ENCODE measurements at places on chromosomes 3 and 15.
A peak's percentile ranks its signal among the peaks of the same experiment; 100 is the strongest.

- DNase-seq: no peak
These were observed 60.2 kb downstream of the GPD1L start for GRCh38 chr3:32166654-32167053.

GRCh38 chr3:28139967-28140634 is 101.3 kb upstream of the CMC1 start:
- DNase-seq: no peak

DNA sequence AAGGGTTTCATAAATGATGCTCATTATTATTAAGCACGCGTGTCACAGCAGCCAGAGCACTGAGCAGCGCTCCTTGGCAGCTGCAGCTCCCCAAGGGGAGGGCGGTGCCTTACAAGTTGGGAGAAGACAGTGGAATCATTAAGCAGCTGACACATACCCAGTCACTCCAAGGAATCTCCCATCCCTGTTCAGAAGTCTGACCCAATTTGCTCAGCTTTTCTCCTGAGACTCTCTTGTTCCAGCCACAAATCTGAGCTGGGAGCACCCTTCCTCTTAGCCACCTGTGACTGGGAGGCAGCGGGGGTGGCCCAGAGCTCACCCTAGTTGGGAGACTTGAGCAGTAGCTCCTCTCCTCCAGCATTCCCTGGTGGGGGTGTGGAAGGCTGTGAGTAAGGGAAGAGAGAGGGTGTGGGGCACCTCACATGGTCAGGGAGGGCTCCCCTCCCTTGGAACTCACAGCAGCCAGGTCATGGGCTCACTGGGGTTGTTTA is 64.3 kb downstream of the DUT start:
- no peak for DNase-seq

DNA sequence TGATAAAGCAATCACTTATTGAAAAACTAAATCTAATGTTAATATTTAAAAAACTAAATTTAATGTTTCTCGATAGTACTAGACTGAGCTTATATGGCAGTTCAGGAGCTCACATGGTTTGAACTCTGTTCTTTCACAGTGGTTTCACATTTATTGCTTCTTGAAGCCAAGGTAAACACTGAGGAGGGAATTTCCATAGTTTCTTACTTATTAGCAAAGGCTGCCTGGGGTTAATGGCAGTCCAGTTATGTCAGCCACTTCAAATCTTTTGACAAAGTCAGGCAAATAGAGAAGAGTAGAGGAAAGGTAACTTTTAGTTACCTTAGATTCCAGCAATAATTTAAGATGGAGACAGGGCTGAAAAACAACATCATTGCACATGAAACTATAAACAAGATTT is 831.5 kb downstream of the ROBO2 start:
- DNase-seq: no peak

GRCh38 chr3:172918568-172919296 is 168.2 kb downstream of the ECT2 start:
- no peak for DNase-seq

GRCh38 chr3:52204337-52205073 is 6.5 kb downstream of the ALAS1 start:
- DNase-seq: peak; percentile 79

DNA sequence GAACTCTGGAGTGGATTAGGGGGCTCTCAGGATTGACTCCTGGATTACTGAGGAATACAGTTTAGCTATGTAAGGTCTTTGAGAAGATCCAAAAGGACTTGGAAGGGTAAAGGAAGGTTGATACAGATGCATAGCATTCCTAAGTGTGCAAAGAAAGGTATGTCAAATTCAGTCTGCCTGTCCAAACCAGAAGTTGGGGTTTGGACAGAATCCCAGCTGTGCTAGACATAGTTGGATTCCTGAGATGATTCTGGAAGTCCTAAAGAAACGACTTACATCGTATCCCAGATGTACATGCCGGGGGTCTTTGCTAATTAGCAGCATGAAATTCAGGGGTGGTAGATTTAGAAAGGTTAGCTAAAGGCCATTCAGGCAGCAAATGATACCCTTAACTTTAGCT is 97.7 kb upstream of the TSPAN3 start:
- no peak for DNase-seq

GRCh38 chr3:123123716-123124616 is 57.1 kb downstream of the PDIA5 start:
- DNase-seq: no peak

DNA sequence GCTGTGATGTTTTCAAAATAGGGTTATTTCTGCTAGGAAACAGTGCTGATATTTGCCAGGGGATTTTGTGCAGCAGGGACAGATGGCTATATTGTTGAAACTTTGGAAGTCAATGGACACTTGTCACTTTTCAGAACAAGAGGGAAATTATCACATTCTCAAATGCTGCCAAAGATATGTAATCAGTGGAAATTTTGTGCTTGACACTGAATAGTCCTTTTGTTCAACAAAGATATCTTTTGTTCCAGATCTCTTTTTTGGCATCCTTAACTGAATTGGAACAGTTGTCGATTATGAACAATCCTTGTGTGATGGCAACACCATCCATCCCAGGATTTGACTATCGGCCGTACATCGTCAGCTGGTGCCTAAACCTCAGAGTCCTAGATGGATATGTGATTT is 7.8 kb downstream of the CEP97 start:
- DNase-seq: no peak

DNA sequence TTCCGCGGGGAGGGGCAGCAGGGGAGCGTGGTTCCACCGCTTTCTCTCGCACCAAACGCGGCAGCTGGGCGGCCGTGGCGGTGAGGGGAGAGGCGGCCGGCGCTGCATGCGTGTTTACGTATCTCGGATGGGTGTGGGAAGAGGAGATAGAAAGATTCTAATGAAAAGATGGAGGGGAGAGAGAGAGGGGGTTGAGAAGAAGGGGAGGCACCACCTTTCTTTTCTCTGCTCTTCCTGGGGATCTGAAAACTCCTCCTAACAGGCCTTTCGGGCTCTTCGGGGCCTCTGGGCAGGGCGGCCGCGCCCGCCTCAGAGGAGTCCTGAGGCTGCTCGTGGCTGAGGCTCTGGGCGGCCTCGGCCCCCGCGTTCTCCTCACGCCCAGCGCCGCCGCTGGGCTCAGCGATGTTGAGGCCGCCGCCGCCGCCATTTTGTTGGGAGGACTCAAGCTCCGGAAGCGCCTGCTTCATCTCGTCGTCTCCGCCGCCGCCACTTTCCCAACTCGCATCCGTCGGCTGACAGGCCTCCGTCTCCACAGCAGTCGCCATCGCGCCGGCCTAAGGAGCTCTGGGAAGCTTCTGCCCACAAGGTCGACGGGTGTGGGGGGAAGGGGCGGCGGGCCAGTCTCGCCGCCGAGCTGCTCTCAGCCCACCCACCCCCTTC is 473 bp downstream of the TASOR start:
- peak; percentile 83 for DNase-seq

- no peak for DNase-seq
These were observed 3.2 kb upstream of the TBC1D23 start for GRCh38 chr3:100257586-100257985.

DNA sequence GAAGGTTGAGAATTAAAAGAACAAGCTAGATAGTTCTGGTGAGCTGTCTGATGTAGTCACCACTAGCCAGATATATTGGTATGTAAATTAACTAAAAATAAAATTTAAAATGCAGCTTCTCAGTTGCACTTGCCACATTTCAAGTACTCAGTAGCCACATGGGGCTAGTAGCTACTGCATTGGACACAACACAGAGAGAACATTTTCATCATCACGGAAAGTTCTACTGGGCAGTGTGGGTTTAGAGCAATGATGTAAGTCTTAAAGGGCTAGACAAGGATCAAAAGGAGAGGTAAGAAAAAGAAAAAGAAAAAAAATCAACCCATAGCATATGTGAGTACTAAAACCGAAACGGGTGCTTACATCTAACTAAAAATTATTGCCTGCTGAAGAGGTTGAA is 282.4 kb upstream of the LRRFIP2 start:
- peak; percentile 84 for DNase-seq
